ENCODE measurements at places on chromosomes 16 and 17. TPM values are rescaled to one million over a fixed set of nuclear protein-coding genes. Genes with fewer than 3 reads are reported as not detected.

Gene MTHFSD
- total RNA-seq: 11.2 TPM

Gene MRPL27
- 81.6 TPM for total RNA-seq

Gene OR1F1
- total RNA-seq: not detected

Gene HLF
- 56.6 TPM for total RNA-seq
